Fibroblast of skin of left quadriceps (primary cell): ENCODE measurements at places on chromosomes 4 and X.

- DNase-seq, result peak; percentile 57
These were observed 129.7 kb upstream of the SLC4A4 start for GRCh38 chr4:71209161-71209560.

- no peak for DNase-seq
These were observed 136.2 kb downstream of the KIT start for GRCh38 chr4:54793856-54794422.

DNA sequence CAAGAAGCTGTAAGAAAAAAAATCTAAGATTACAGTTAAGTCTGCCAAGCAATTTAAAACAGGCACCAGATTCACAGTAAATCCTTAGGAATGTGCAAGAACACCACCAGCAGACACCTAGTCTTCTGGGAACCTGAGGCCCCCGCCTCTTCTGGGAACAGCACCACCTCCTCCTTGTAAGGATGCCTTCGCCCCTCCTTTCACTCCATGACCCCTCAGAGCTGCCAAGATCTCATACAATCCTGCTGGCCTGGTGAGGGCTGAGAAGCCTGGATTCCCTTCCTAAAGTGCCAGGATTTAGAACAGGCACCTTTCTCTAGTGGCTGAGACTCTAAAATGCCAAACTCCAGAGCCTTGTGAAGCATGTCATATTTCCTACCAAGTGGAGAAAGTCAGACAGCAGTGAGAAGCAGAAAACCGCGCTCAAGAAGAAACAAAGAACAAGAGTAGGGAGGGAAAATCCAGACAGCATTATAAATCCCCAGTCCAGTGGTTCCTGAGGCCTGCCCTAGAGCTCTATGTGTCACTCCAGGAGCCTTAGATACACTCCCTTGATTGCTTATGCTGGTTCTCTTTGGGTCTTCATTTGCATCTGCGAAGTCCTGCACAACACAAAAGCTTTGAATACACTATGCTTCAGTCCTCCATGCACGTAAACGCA, 166.4 kb downstream of the TSPAN5 start:
- peak; percentile 63 for DNase-seq

DNA sequence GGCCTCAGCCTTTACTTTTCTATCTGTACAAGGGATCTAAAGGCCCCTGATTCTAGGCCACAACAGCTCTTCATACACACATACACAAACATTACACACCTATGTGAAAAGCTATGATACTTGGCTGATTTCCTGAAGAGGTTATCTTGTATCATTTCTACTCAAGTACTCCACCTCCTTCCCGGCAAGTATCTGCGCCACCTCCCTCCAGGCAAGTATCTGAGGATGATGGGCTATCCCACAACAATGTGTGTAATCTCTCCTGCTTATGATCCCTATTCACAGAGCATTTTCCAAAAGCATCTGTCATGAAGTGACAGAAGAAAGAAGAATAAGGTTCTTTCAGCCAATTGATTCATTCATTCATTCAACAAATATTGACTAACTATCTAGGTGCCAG, 36.8 kb downstream of the AFAP1 start:
- DNase-seq, result no peak

- no peak for DNase-seq
These were observed 10.2 kb downstream of the HNRNPH2 start for GRCh38 chrX:101417981-101418841.

DNA sequence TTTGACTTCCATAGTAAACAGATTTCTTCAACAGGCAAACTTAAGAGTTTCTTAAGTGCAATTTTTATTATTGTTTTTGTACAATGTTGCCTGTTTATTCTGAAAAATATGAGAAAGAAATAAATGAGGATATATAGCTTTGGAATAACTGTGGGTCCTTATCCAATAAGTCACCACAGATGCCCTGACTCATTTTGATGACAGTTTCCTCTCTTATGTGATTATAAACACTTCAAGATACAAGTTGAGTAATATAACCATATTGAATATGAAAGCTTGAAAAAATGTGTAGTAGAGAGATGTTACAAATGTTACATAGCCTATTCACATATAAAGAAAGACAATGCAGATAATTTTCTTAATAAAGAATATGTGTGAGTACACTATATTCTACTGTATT, 931.6 kb downstream of the RAPGEF2 start:
- no peak for DNase-seq

DNA sequence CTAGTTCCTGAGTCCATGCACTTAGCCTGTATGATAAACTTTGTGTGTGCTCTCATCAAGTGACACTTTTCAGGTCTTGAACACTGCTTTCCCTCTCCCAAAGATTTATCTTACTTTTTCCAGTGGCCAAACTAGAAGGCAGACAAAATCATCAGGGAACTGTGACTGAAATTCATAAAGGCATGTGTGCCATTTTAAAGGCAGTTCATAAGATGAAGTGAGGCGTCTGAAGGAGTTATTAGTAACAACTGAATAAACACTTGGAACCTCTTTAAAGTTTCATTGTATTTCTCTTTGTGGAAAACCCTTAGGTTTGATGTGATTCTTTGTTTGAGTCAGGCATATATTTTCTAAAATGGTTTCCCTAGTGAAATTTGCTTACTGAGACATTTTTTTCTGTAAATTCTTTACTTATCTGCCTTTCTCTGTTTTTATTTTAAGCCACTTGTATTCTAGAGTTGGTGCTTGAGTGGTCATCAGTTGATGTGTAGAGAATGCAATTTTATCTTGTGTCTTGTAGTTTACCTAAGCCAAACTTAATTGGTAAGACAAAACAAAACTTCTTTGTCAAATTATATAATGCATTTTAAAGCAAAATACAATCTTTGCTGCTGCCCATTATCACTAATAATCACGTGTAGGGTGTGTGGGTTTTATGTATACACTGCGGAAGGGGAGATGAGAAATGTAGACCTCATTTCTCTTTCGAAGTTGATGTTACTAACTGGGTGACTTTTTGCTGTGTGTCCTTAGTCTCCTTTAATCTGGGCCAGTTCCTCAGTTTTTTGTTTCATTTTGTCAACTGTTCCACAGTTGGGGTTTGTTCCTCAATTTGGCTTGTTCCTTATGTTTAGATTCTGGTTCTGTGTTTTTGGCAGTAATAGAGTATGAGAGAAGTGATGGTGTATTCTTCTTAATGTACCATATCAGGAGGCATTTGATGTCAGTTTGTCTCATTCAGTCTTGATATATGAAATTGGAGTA, 56.8 kb downstream of the RBPJ start:
- DNase-seq, result no peak

GRCh38 chr4:74659576-74660411, 134.5 kb downstream of the BTC start:
- DNase-seq, result peak; percentile 96

GRCh38 chr4:88975958-88976774, 80.8 kb downstream of the FAM13A start:
- no peak for DNase-seq

DNA sequence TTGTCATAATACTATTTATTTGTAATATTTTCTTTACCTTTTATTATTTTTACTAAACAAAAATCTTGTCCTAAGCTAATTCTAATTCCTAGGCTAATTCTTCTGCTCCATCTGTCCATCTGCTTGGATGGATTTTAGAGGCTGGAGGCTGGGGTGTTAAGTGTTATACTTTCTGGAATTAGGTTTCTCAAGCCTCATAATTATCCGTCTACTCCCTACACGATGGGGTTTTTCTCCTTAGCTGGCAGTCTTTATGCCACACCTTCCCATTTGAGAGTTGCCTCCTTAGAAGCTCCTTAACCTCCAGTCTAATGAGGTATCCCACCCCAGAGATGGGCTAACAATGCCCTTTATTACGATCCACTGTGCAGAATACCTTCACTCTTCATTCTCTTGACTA, 37.6 kb upstream of the LGI2 start:
- DNase-seq, result no peak

DNA sequence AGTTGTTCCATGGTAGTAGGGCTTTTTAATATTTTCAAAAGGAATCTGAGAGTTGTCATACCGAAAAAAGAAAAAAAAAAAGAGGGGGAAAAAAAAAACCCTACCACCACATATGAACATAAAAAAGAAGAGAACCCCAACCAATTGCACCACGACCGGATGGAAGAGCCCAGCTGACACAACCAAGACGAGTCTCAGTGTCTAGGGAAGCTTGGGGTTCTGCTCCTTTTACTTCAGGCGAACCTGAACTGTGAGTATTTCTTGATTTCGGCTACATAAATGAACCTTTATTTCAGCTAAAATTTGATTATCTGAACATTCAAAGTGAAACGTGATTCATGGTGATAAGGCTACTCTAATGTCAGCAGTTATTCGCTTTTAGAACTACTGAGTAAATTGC, at the start of gene GPR34:
Gene GPR34 (plus strand): TSS at position 139 of the 400 bp plus-strand sequence. CDS start 6,661 bp downstream, outside the sequence.
- no peak for DNase-seq

- peak; percentile 11 for DNase-seq
These were observed 39.2 kb upstream of the TLR3 start for GRCh38 chr4:186029571-186030398.

DNA sequence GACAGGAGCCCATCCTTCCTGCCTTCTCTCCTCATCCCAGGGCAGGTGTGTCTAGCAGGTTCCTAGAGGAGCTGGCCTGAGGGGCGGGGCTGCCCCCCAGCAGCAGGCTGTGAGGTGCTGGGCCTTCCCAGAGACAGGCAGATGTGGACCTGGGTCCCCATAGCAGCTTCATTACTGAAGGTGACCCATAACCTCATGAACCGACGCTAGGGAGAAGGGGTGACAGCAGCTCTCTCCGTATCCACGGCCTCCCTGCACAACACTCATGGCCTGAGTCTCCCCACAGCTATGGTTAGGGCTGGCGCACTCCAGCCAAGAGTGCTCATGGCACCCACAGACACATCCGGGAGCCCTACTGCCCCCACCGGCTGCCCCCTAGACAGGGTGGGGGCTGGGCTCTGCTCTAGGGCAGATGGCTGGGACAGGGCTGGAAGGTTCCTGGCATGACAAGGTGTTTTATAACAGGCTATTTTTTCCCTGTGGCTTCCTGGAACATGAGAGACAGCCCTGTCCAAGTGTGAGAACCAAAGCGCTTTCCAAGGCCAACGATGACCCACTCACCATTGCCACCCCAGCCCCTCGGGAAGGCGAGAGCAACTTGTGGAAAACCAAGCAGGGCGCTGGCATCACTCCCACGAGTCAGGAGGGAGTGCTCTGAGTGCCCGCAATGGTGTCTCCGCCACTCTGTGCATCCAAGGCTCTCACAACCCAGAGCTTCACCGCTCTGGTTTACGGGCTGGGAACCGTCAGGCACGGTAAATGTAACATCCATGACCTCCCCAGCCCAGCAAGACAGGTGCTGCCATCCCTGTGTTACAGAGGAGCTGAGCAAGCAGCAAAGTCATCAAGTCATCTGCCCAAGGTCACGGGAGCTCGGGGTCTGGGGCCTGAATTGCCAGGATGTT, 59.8 kb downstream of the ACOX3 start:
- no peak for DNase-seq

DNA sequence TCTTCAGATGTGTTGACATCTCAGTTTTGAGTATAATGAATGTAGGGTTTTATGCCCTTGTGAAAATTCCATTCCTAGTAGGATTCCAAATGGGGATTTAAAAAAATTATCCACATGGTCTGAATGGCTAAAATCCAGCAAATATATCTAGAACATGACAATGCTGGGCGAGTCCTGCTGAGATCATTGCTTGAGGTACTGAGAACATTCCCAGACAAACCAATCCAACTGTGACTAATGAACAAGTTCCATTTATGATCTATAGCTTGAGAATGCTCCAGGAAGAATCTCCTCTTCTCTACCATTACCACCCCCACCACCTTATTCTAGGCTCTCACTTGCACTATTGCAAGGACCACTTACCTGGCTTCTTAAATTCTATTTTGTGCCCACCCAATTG, 77.2 kb upstream of the IL1RAPL2 start:
- DNase-seq, result no peak

DNA sequence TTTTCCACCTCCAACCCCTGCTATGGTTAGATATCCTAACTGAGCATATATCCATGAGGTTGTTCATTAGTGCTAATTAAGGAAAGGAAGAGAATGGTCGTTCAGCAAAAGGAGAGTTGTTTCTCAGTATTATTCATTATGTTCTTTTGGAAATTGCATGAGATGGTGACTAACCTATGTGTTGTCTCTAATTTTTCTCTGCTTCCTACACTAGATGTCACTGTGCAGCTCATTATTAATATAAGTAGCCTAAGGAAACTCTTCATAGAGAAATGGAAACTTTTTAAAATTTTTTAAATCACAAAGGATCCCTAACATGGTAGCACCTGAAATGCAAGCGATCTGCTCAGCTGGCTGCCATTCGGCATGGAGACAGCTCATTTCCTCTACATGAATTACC, 67.7 kb upstream of the FAM9A start:
- DNase-seq, result no peak

DNA sequence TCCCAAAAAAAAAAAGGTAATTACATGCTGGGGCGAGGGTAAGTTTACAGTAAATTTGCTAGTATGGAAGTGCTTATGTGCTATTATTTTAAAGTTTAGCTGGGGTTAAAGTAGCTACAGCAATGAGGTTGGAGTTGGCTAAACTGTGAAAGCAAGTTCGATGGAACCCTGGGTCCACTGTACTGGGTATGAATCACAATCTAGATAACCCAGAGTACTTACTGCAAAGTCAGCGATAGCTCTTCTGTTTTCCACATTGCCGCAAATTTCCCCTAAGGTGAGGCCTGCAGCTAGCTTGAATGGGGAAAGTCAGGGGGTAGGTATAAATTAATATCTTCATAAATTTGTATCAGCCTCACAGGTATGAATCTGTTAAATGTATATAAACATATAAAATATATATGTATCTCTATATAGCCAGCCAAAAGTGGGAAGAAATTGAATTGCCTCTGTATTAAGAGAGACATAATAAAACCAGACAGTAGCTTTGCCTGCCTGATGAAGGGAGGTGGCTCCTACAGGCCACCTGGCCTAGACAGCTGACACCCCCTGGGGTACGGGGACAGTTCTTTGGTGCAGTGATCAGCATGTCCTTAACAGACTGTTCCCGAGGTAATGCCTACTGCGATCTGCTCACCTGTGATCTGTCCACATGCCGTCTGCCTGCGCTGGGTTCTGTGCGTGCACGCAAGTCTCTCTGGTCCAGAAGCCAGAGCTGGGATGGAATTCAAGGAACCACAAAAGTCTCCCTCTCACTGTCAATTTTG, 30.6 kb downstream of the CLRN2 start:
- DNase-seq, result no peak

- no peak for DNase-seq
These were observed 57.9 kb upstream of the TEX13D start for GRCh38 chrX:124274438-124275181.

DNA sequence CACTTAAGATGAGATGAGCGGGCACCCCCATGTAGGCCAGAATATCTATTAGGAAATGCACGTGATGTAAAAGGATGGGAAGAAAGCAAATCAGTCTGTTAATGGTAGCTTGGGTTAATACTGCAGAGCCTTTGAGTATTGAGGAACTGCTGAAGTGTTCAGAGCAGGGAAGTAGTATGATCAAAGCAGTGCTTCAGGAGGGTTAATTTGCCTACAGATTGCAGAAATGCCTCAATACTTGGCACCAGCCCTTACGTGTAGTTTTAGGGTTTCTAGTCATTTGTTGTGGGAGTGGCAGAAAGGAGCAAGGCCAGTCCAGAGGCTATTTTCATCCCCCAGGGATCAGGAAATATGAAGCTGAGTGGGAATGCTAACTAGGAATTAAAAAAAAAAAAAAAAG, 19.7 kb downstream of the ZFX start:
- DNase-seq, result no peak

GRCh38 chr4:180219080-180219479, 2024.1 kb upstream of the TENM3 start:
- no peak for DNase-seq
